ENCODE measurements at places on chromosomes 4 and X.

GRCh38 chr4:156516698-156517097 is 454.9 kb downstream of the PDGFC start:
- DNase-seq: no peak

DNA sequence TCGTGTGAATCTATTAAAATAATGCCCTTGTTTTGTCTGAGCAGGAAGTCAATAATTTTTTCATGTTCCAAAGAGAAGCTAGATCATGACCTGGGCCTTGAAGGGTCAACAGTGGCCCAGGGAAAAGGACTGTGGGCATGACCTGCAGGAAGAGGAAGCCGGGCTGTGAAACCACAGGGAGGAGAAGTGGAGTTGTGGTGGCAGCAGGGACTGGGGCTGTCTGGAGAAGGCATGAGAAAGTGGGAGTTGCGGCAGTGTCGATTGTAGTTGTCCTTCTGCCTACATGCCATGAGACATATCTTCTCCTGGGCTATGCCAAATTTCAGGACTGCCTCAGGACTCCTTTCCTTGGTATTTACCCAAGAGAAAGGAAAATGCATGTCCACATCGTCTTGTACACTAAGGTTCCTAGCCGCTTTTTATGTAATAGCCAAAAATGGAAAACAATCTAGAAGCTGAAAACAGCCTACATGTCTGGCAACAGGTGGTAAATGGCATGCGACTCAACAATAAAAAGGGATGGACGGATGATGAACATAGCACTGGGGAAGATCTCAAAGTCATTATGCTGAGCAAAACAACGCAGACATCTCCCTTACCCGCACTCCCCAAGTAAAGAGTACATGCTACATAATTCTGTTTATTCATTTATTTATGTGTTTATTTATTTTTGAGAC is 13.6 kb upstream of the PTTG2 start:
- no peak for DNase-seq

DNA sequence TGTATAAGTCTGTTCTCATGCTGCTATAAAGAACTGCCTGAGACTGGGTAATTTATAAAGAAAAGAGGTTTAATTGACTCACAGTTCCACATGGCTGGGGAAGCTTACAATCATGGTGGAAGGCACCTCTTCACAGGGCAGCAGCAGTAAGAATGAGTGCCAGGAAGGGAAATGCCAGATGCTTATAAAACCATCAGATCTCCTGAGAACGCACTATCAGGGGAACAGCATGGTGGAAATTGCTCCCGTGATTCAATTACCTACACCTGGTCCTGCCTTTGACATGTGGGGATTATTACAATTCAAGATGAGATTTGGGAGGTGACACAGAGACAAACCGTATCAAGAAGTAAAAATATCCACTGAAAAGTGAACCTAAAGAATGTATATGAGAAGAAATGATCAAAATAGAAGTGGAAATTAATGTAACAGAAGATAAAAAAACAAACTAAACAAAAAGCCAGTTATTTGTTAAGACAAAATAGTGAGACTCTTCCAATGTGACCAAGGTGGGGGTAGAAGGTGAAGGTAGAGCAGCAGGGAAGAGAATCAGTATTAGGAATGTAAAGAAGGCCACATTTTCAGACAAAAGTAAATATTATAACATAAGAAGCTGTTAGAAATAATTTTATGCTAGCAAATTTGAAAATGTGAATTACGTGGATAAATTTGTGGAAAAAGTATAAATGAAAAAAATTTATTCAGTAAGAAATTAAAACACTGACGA is 372.9 kb downstream of the NKX6-1 start:
- no peak for DNase-seq

- no peak for DNase-seq
Observed at GRCh38 chr4:85724791-85725563, 250.0 kb downstream of the ARHGAP24 start.

DNA sequence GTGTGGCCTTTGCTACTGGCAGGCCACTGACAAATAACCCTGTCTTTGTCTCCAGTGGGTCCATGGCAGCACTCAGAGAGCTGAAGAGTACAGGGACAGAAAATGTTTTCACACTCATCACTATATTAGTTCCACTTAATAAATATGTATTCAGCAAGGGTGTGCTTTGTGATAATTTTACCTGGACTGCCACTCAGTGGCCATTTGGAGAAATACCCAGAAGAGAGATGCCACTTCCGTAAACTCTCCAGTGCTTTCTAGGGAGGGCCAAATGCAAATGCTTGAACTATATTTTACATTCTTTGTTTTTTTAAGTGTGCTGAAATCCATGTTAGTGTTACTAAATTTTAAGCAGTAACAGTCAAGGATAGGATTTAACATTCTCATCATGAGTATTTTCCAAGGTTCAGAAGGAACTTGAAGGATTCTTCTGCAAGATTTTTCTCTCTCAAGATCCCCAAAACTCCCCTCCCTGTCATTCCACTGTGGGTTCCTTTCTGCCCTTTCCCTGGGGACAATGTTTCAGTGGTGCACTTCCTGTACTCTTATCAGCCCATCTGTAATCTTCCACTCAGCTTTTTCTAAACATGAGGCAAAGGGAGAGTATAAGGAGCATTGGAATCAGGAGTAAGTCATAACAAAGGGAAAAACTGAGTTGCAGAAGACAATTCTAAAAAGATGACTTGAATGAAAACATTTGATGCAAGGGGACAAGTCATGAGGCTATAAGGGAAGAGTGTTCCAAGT is 46.0 kb downstream of the TFDP3 start:
- no peak for DNase-seq

All from activated CD4-positive, alpha-beta T cell treated with anti-CD3 and anti-CD28 coated beads for 1 hour (primary cell).